Smooth muscle cell of the pulmonary artery (primary cell): ENCODE measurements at places on chromosomes 16 and 17. TPM values are rescaled to one million over a fixed set of nuclear protein-coding genes. Genes with fewer than 3 reads are reported as not detected.

SBK1 gene
- under 0.01 and 0.03 TPM in 2 replicates for total RNA-seq

GAS2L2 gene
- total RNA-seq, result 0.07 and 0.10 TPM in 2 replicates

CMTM2 gene
- not detected in 2 replicates for total RNA-seq

PLA2G10 gene
- not detected in 2 replicates for total RNA-seq

DOC2B gene
- not detected in 2 replicates for total RNA-seq

ADGRG1 gene
- 2.2 and 5.9 TPM in 2 replicates for total RNA-seq

C17orf78 gene
- not detected in 2 replicates for total RNA-seq

ASPA gene
- 0.07 and 1.2 TPM in 2 replicates for total RNA-seq

PRR29 gene
- total RNA-seq, result 0.20 and 1.2 TPM in 2 replicates

KRT9 gene
- 0.07 TPM in 2 replicates for total RNA-seq

MGAT5B gene
- 0.10 and 0.33 TPM in 2 replicates for total RNA-seq

SLFN5 gene
- total RNA-seq, result 64.8 and 82.6 TPM in 2 replicates

RSKR gene
- 8.4 and 9.5 TPM in 2 replicates for total RNA-seq

SRCIN1 gene
- total RNA-seq, result 0.07 TPM in 1 of 2 replicates, not detected in the other

TNK1 gene
- 0.20 and 0.26 TPM in 2 replicates for total RNA-seq

LRRC46 gene
- 0.10 and 0.20 TPM in 2 replicates for total RNA-seq

KRT33A gene
- not detected in 2 replicates for total RNA-seq

C16orf86 gene
- total RNA-seq, result 2.7 and 3.3 TPM in 2 replicates

PGAP3 gene
- total RNA-seq, result 14.9 TPM in 2 replicates

PTGES3L gene
- 0.07 and 0.23 TPM in 2 replicates for total RNA-seq

NGFR gene
- total RNA-seq, result 0.33 and 0.56 TPM in 2 replicates

EFCAB3 gene
- not detected in 2 replicates for total RNA-seq

KRT16 gene
- 1.3 and 2.9 TPM in 2 replicates for total RNA-seq

CES5A gene
- not detected in 2 replicates for total RNA-seq

DUSP14 gene
- total RNA-seq, result 38.3 and 49.6 TPM in 2 replicates

TNS4 gene
- total RNA-seq, result 0.07 TPM in 1 of 2 replicates, not detected in the other

MYO18A gene
- total RNA-seq, result 79.4 and 91.5 TPM in 2 replicates

UNKL gene
- 12.4 and 16.8 TPM in 2 replicates for total RNA-seq

SCGB1C2 gene
- total RNA-seq, result not detected in 2 replicates

LRRC37A gene
- 1.6 and 3.7 TPM in 2 replicates for total RNA-seq

PYY gene
- not detected in 2 replicates for total RNA-seq

C1QTNF1 gene
- total RNA-seq, result 84.0 and 195 TPM in 2 replicates

NACA2 gene
- 0.13 TPM in 1 of 2 replicates, not detected in the other for total RNA-seq

KCNAB3 gene
- total RNA-seq, result 0.23 and 0.33 TPM in 2 replicates

KRT33B gene
- not detected in 2 replicates for total RNA-seq

PROCA1 gene
- total RNA-seq, result 0.85 and 1.6 TPM in 2 replicates

CEP295NL gene
- total RNA-seq, result 2.2 and 3.1 TPM in 2 replicates

FSCN2 gene
- total RNA-seq, result 2.0 and 11.0 TPM in 2 replicates

KRT24 gene
- not detected in 2 replicates for total RNA-seq

SCNN1B gene
- total RNA-seq, result not detected in 2 replicates

METRNL gene
- 108 and 136 TPM in 2 replicates for total RNA-seq

TMEM107 gene
- 27.2 and 30.0 TPM in 2 replicates for total RNA-seq

TOX3 gene
- total RNA-seq, result not detected in 2 replicates

PMP22 gene
- total RNA-seq, result 68.1 and 78.1 TPM in 2 replicates

DOC2A gene
- 0.20 and 0.33 TPM in 2 replicates for total RNA-seq

GSG1L gene
- not detected in 2 replicates for total RNA-seq

CPSF4L gene
- total RNA-seq, result 0.13 TPM in 1 of 2 replicates, not detected in the other

PYDC1 gene
- total RNA-seq, result not detected in 2 replicates

GPRC5B gene
- 2.7 and 7.3 TPM in 2 replicates for total RNA-seq

SLC35G6 gene
- not detected in 2 replicates for total RNA-seq

KAT2A gene
- 9.9 and 19.7 TPM in 2 replicates for total RNA-seq

GSG1L2 gene
- total RNA-seq, result not detected in 2 replicates

RAB40C gene
- 12.6 and 13.6 TPM in 2 replicates for total RNA-seq

ULK2 gene
- total RNA-seq, result 20.1 and 24.6 TPM in 2 replicates

STAC2 gene
- 0.13 and 2.1 TPM in 2 replicates for total RNA-seq

CCL7 gene
- total RNA-seq, result 0.85 and 3.7 TPM in 2 replicates

SPNS2 gene
- 0.13 and 0.40 TPM in 2 replicates for total RNA-seq

RNF227 gene
- total RNA-seq, result 4.0 and 6.9 TPM in 2 replicates

KRTAP4-5 gene
- total RNA-seq, result not detected in 2 replicates
